ENCODE measurements at places on chromosomes 7 and 10.

GRCh38 chr7:130919316-130920103 is 185.5 kb upstream of the KLF14 start:
- DNase-seq: no peak

DNA sequence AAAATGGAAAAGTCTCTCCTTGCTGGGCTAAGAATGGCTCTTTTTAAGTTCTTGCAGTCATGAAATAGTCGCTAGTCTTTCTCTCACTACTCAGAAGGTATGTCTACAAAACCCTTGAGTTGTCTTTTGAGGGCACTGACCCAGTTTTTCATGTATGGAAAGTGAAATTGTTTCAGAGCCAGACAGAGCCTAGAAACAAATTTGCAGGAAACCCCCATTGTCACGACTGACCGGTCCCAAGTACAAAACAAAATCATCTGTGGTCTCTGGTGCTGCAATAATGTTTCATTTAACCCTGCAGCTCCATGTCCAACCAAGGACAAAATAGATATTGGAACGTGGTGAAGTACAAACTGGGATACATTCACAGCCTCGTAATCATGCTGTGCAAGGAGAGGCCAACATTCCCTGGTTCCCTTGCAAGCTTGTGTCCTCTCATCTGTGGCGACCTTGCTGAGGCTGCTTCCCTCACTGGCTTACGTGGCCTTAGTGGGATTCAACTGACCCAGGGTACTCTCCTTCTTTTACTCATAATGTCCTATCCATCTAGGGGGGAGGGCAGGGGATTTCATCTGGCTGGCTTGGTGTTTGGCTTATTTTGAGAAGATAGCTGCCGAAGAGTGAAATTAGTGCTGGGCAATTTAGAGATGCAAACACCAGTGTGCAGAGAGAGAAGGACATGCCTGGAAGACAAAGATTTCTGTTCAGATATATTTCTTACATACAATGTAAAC is 172.5 kb downstream of the IPMK start:
- DNase-seq: no peak

DNA sequence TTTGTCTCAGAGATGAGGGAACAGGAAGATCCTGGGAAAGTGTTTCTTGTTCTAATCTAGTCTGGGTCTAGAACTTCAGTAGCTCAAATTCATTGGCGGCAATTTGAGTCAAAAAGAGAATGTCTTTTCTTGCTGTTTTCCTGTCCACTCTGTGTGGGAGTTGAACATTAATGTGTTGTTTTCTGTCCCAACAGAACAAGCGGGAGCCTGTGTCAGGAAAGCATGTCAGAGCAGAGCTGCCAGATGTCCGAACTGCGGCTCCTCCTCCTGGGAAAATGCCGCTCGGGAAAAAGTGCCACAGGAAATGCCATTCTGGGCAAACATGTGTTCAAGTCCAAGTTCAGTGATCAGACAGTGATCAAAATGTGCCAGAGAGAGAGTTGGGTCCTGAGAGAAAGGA is 16.0 kb downstream of the GIMAP8 start:
- no peak for DNase-seq

GRCh38 chr10:119550827-119551226 is 8.3 kb upstream of the RGS10 start:
- no peak for DNase-seq

DNA sequence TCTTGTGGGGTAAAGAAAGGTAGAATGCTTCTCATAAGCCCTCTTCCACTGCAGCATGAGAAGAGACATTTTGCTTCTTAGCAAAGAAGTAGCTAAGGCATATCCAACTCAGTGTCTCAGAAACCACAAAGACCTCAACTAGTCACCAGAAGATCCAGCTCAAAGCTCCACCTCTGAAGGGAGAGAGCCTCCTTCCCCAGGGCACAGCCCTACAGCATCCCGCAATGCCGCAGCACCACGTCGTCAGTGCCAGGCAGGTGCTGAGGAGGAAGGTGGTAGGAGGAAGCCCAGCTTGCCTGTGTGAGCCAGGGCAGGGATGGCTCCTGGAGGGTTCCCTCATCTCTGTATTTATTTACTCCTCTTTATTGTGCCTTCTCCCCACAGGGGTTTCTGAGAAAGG is 385.6 kb upstream of the NPVF start:
- DNase-seq: no peak

DNA sequence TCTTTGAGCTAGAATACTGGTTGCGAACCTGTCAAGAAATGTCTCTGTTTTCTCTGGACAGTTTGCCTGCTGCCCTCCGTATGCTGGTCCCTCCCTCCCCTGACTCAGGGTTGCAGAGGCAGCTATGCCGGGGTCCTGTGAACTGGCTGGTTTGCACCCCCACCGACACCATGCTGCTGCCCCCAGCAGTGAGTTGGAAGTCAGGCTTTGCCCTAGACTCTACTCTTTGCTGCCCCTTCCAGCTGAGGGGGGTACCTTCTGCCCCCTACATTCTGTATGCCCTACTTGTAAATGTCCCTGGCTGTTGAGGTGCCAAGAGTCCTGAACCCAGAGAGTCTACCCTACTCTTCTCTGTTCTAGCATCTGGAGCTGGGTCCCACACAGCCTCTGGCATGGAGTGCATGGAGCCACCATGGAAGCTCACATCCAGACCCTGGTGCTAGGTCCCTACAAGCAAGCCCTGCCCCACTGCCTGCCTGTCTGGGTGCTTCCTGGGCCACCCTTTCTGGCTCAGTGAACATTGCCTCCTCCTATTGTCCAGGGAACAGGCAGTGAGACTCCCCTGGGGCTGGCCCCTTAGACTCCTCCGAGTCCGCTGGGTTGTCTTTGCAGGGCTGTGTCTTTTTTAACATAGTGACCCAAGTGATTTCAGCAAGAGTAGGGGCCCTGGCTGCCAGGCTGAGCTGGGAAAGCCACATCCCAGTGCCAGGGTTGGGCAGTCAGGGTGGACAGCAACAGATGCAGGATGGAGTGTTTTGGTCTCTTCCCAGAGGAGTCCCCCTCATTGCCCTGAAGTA is 138.9 kb downstream of the ADCY1 start:
- no peak for DNase-seq

- no peak for DNase-seq
These were observed 1.2 kb downstream of the MNX1 start for GRCh38 chr7:157009170-157009777.

- no peak for DNase-seq
These were observed 195.6 kb upstream of the RHOBTB1 start for GRCh38 chr10:61139592-61139953.

GRCh38 chr7:138125119-138125518 is 48.9 kb downstream of the AKR1D1 start:
- no peak for DNase-seq

DNA sequence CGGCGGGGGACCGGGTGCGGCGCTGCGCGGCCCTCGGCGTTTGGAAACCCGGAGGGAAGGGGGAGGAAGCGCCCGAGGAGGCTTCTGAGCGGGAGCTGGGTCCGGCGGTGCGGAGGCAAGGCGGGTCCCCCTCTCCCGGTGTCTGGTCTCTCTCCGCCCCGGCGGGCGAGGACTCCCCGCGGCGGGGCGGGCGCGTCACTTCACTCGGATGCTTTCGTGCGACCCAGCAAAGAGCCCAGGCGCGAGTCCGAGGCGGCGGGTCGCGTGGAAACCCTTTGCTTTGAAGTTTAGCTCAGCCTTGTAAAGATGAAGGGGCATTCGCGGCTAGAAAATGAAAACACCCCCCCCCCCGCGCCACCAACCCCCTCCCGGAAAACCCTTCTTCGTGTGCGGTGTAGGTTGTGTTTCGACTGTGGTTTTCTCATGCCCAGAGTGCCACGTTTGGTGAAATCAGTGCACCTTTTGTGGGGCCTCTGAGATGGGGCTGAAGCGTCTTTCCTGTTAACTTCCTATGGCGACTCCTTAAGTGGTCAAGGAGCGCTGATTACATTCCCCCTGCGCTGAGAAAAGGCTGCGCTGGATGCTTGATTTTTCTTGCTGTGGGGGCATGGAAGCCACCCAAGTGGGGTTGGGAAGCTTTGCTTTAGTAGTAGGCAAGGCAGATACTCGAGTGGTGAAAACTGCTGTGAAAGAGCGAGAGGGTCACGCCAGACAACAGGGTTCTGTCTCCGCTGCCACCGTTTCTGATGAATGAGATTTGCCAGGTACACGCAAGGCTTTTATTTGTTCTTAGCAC is 876 bp downstream of the GNAI1 start:
- DNase-seq: peak; percentile 4

DNA sequence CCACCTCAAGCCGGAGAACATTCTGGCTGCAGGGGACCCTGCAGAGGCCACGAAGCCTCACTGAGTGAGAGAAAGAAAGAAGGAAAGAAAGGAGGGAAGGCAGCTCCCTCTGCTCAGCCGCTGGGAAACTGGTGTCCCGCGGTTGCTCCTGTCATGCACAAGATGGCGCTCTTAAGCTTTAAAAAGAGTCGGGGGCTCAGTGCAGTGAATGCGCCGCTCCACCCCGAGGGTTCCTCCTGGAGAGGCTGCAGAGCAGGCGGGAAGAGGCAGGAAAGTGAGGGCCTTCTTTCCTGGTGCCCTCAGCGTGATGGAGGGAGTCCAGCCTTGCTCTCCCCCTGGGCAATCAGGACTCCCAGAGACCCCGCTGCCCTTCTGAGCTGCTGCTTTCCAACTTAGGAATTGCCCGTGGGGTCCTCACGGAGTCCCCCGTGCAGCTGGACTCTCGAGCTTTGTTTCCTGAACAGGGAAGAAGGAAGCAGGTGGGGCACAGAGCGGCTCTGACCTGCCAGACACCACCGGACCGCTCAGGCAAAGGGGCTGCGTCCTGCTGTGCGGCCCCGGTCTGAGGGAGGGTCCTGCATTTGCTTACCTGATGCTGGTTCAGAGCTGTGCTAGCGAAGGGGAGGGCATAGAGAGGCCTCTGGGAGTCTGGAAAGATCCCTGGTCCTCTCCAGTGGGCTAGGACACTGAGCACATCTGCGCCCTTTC is 141.9 kb upstream of the MKI67 start:
- DNase-seq: peak; percentile 7

DNA sequence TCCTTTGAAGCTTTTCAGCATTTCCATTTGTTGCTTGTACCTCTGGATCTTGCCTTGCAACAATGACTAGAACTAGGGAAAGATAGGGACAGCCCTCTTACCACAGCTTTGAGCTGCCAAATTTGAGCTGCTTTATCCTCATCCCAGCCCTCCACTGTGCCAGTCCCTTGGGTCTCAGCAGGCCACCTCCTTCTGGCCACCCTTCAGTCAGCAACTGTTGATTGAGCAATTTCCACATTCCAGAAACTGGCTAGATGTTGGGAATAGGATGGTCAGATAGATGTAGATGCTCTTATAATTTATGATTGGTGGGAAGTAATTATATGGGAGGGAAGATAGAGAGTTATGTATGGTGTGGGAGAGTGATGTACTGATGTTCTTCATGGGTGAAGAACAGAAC is 100.1 kb downstream of the ST7 start:
- DNase-seq: no peak

DNA sequence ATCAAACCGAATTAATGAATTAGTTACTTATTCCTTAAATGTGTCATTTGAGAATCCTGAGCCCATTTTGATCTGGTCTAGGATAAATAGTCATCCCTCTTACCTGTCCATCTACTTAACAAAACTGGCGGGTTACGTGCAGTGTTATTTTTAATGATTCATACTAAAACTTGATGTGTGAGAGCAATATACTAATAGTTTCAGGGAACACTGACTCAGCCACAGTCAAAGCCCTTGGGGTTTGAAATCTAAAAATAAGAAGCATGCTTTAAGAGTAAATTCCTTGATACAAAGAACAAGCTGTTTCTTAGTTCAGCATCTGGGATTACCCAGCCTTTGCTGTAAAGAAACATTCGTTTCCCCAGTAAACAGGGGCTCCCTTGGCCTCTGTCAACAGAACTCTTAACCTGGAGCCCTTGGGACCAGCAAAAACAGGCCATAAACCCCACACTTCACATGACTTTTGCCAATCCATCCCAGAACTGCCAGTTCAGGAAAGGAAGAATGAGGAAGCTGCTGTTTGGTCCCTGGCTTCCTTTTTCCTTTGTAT is 370.6 kb upstream of the IGFBP3 start:
- DNase-seq: no peak

DNA sequence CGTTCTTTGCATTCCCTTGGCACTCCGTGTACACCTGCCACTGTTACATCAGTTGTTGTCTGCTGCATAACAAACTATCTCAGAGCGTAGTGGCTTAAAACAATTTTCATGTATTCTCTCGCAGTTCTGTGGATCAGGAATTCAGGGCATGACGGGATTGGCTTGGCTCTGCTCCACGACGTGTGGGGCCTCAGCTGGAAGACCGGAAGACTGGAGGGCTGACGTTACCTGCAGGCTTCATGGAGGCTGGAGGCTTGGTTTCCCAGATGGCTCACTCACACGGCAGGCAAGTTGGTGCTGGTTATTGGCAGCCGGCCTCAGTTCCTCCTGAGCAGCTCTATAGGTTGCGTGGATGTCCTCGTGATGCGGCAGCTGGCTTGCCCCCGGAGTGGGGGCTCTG is 25.5 kb downstream of the NYAP1 start:
- DNase-seq: no peak

- no peak for DNase-seq
These were observed 132.0 kb upstream of the FOXK1 start for GRCh38 chr7:4550117-4550516.

- no peak for DNase-seq
These were observed 125.9 kb upstream of the NOBOX start for GRCh38 chr7:144529269-144529926.

DNA sequence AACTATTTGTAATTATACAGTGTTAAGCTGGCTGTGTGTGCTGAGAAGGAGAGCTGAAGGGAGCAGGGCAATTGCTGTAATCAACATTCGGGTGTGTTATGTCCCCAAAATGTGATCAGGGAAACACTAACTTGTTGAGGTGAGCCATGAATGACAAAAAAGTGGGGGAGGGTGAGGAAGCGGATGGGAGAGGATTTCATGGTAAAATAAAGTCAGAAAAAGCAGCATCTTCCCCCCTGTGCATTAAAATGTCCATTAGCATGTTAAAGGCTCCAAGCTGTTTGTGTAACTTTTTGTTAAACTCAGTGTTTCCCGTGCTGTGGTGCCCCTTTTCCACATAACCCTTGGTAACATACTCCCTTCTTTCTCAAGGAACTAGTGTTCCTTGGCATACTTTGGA is 84.9 kb downstream of the ARID5B start:
- DNase-seq: no peak

DNA sequence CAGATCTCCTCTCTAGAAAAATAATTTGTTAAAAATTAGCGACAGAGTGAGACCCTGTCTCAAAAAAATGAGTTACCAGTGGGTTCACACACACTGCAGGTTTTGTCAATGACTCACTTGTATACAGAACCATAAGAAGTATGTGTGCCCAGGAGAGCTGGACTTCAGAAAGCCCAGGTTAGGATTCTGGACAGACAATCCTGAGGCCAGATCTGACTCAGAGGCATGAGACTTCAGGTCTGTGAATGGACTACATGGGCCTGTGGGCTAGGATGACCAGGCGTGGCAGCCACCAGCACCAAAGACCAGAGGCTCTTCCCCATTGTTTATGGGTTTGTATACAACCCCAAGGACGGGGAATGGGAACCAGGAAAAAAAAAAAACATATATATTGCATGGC is 9.3 kb upstream of the ZNF438 start:
- no peak for DNase-seq
